ENCODE measurements at places on chromosomes 4 and X. TPM values are rescaled to one million over a fixed set of nuclear protein-coding genes. Genes with fewer than 3 reads are reported as not detected.

ADAMTS3 gene
- 1.2 TPM for total RNA-seq

DMRTC1 gene
- total RNA-seq, result not detected

NAT8L gene
- 3.2 TPM for total RNA-seq

USP17L19 gene
- not detected for total RNA-seq
